ENCODE measurements at places on chromosomes 3 and 15.

GRCh38 chr3:100802126-100802525 lies 92.8 kb downstream of the TFG start:
- no peak for DNase-seq

DNA sequence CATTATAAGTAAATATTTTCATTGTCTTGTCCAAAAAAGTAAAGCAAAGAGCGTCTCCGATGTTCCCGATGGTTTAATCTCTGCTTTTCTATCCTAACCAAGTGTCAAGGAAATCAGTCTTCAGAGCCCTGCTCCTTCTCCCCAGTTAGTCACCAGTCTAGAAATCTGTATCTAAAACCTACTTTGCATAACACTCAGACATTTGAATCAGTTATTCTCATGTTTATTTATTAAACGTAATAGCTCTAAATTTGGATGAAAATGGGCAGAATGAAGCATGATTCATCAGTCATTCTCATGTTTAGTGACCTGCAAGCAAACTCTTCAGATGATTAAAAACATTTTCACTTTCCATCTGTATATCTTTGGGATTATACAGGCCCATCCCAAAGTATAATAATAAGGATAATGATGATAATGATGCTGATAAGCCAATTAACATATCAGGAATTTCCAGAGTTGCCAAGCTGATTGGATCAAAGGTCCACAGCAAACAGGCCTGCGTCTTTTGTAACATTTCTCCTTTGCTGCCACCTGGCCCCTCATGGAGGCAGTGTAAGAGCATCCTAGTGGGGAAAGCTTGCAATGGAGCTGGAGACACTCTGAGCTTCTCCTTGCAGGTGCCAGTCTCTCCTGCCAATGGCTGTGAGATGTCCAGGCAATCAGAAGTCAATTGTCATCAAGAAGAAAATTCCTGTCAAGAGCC lies 273.9 kb downstream of the IGSF11 start:
- DNase-seq: no peak

- no peak for DNase-seq
Observed at GRCh38 chr3:130604806-130605205, 87.8 kb downstream of the COL6A6 start.

DNA sequence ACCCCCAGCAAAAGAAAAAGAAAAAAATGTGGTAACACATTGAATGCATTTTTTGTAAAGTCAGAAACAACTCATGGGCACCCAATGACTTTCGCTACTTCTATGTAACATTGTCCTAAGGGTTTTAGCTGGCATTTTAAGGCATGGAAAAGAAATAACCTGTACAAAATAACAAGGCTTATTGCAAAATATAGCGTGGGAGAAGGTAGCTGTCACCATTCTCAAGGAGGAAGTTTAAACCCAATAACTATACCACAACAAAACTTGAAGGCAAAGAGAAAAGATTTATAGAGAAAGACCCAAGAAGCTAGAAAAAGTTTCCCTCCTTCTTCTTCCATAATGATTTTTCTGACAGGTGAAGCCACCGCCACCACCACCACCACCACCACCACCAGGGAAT lies 55.7 kb upstream of the ACP3 start:
- no peak for DNase-seq

DNA sequence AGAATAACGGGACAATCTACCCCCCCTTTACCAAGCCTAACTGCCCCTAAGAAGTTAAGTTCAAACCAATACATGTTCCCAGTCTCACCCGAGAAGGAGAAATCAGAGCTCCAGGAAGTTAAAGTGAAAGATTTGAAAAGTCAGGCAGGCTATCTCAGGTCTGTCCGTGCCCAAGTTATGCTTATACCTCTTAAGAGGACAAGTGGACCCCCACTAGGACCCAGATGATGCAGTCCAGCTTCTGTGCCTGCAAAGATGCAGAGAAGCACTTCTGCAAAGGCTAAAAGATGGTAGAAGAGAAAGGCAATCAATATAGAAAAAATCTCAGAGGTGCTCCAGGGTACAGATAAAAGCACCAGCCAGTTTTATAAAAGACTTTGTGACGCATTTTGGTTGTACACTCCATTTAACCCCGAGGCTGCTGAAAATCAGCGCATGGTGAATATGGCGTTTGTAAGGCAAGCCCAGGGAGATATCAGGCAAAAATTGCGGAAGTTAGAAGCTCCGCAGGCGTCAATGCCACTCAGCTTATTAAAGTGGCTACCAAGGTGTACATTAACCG lies 9.8 kb upstream of the SLC9C1 start:
- no peak for DNase-seq

DNA sequence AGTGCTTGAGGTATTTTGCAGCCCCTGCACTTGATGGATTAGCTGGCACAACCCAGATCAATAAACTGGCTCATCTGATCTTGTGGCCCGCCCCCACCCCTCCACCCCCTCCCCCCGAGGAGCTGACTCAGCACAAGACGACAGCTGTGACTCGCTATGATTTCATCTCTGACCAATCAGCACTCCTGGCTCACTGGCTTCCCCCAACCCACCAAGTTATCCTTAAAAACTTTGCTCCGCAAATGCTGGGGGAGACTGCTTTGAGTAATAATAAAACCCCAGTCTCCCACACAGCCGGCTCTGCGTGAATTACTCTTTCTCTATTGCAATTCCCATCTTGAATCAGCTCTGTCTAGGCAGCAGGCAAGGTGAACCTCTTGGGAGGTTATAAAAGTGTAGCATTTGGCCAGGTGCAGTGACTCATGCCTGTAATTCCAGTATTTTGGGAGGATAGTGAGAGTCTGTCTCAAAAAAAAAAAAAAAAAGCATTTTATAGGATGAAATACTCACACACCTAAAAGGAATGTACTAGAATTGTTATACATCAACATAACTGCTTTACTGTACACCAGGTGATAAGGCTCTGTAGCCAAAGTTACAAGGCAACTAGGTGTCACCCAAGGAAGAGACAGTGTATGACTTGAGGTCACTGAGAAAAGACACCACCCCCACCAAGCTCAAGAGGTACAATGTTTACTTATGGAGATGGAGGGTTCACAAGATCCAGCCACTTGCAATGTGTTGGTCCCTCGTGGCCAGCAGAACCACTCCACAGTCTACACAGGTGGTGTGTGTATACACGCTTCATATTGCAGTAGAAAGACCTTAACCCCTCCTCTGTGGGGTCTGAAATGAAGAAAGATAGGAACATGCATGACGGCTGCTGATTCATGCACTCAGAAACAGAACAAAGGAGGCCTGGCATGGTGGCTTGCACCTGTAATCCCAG lies 8.6 kb downstream of the ZNF445 start:
- no peak for DNase-seq

DNA sequence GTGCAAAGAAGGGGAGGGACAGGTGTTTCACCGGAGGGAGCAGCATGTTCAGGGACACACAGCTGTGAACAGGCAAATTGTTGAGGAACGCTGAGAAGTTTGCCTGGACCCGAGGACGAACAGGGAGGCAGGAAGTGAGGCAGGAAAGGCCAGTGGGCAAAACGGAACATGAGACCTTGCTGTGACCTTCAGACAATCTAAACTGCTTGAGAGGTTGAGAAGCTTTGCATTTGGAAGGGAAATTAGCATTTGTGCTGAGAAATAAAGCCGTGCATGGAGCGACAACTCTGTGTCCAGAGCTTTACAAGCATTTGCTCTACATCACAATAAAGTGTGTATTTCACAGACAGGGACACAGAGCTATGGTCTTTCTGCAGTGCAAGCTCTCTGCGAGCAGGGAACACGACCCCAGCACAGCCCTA lies 47.9 kb downstream of the CDC25A start:
- DNase-seq: no peak

GRCh38 chr3:185290266-185290665 lies 36.4 kb upstream of the EHHADH start:
- DNase-seq: no peak

DNA sequence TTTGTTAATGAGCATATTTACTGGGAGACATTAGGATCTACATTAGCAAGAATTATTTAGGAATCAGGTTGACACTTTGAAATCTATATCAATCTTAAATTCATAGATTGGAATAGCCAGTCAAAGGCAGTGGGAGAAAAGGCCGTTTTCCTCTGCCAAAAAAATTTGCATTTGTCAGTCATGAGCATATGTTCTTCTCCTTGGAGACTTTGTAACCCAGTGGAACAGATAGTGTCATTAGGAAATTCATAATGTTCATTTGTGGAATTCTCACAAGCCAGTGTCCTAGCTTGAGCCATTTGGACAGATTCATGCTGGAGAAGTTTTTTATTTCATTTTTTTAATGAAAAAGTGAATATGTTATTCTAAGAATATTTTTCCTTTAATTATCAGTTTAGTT lies 260.1 kb downstream of the OXSM start:
- no peak for DNase-seq

DNA sequence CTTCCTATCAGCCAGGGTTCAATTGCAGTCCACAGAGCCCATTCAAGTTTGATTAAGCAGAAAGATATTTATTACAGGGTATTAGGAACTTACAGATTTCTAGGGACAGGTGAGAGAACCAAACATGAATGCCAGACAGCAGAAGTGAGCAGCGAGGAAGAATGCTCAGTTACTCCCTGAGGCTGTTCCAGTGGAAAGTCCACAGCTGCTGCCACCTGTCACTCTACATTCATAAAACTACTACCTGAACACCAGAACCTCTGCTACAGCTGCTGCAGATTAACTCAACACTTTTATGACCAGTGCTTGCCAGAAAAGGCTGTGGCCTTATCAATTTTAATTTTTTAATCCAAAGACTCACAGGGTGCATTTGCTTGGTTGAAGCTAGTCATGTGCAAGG lies 325.4 kb upstream of the ONECUT1 start:
- no peak for DNase-seq

DNA sequence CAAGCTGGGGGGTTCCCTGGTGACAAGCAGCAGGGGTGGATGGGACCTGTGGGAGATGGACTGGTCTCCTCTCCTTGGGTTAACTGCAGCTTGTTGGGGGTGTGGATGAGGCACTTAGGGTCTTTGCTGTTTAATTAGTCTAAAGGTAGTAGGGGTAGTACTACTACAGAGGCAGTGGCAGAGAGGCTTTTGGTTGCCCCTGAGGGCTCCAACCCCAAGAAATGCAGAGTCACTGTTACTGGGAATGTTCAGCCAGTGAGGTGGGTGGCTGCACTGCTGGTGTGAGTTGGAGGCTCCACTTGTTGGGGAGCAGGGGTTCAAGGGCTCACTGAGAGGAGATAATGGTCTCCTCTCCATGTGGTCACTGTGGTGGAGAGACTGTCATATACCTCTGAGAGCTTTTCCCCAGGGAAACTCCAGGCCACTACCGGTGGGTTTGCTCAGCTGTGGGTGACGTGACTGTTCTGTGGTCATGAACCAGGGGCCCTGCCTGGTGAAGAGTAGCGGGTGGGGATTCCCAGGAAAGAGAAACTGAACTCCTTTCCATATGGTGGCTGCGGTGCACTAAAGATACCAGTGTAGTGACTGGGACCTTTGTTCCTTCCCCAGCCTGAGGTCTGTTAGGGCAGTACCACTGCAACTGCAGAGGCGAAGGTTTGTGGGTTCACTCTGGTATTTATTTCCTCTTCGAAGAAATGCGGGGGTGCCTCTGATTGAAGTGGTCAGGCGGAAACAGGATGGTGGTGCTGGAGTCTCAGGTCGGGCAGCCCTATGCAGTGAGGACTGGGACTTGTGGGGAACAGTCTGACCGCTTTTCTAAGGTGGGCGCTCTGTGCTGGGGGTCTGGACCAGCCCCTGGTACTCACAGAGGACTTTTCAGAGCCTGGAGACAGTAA lies 68.9 kb upstream of the TNFSF10 start:
- DNase-seq: peak; percentile 67

DNA sequence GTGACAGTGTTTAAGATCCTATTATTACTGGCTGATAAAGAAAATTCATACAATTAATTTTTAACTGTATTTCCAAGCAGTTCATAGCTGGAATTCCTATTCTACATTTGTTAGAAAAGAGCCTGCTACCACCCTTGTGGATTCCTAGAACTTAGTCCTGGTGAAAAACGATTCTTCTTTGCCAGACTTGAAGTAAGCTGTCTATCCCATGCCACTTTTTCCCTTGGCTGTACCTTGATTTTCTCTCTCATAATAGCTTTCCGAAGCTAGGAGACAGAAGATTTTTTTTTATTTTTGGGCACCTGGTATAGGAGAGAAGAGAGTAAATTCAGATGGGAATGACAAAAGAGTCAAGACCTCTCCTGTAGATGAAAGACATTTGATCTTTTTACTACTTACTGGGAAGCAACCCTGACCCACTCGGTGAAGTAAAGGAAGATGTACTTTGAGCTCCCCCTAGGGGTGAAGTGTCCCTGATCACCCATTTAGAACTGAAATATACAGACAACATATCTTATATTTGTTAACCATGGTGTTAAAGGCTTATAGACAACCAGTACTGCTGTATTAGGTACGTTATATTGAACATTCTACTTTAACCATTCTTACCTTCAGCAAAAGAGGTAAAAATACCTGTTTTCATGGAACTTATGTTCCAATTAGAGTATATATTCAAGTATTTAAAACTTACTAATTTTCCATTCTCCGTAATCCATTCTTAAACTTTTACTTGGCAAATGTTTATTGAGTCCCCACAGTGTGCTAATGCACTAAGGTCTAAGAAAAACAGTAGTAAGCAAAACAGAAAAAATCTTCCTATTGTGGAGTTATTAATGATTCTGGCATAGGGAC lies 36.2 kb upstream of the C3orf38 start:
- DNase-seq: peak; percentile 30

- no peak for DNase-seq
Observed at GRCh38 chr3:94362393-94362792, 299.5 kb downstream of the NSUN3 start.

DNA sequence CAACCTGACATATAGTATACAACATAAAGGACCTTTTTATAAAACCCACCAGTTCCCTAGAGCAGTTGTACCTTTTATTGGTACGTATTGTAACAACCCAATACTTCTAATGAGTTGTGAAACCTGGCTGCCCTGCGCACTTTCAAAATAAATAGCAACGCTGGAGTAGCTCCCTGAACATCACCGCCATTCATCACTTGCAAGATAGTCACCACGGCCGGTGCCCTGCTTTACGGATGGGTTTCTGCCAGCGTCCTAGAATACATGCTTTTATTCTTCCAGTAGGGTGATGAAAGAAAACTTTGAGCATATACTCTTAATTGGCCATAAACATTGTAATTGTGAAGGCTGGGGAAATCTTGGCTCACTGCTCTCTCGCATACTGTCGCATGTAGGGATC lies 220.7 kb downstream of the TBL1XR1 start:
- DNase-seq: no peak
